ENCODE measurements at places on chromosomes 11 and 22.
A peak's percentile ranks its signal among the peaks of the same experiment; 100 is the strongest.

DNA sequence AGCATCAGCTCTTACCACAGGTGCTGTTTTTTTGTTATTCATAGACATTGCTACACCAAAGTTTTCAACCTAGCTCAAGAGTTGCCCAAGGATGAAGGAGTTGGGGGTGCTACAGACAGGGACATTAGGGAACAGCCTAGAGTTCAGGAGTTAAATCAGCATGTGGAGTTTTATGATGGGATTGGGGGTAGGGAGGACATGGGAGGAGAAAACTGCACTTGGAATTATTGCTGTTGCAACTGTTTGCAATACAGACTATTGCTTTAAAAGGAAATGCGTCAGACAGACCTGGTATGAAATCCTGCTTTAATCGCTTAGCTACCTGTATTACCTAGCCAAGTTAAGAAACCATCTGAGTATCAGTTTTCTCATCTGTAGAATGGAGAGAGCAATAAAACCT lies 6.3 kb downstream of the TMA7B start:
- no peak for DNase-seq

DNA sequence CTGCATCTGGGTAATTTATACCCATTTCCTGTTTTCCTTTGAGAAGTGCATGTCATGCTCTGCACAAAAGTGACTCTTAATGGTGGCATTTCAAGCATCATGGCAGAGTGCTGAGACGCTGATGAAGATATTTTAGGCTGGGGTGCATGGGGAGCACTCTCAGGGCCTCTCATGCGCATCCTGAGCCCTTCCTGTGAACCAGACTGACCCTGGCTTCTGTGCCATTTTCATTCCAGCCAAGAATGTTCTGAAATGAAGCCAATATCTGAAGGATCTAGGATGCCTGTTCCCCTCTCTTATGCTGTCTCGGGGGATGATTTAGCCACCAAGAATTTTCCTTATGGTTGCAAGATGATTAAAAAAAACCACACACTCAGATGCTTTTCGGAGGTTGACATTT lies 61.5 kb downstream of the MIAT start:
- DNase-seq, result no peak

DNA sequence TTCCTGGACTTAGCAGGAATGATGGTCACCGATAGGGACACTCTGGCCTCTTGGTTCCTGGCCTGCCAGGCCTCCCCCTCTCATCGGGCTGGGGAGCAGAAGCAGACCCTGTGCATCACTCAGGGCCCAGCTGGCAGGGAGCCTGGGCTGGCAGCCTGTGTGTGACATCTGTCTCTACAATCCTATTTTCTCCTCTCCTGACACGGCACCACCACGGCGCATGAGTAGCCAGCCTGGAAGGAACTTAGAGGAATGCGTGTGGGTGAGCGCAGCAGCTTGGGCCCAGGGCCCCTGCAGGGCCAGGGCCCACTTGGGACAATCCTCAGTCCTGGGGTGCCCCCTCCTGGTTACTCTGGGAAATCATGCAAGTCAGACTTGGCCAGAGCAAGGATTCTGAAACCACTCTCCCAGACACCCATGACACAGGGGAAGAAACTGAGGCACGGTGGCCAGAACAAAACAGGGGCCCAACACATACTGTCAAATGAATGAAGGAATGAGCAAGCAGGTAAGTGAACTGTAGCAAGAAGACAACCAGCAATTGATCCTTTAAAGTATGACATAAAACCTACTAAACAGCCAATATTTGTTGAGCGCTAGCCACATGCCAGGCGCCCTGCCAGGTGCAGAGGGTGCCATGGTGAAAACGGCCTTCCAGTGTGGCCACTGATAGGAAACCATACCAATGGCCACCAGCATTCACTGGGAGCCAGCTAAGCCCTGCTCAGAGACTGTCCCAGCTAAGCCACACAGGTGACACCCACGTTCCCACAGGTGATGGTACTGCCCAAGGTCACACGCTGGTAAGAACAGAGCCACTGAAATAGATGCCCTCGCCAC lies 13.3 kb downstream of the RSPH14 start:
- DNase-seq, result peak; percentile 64

GRCh38 chr22:49688516-49689254 lies 139.0 kb downstream of the BRD1 start:
- DNase-seq, result no peak

DNA sequence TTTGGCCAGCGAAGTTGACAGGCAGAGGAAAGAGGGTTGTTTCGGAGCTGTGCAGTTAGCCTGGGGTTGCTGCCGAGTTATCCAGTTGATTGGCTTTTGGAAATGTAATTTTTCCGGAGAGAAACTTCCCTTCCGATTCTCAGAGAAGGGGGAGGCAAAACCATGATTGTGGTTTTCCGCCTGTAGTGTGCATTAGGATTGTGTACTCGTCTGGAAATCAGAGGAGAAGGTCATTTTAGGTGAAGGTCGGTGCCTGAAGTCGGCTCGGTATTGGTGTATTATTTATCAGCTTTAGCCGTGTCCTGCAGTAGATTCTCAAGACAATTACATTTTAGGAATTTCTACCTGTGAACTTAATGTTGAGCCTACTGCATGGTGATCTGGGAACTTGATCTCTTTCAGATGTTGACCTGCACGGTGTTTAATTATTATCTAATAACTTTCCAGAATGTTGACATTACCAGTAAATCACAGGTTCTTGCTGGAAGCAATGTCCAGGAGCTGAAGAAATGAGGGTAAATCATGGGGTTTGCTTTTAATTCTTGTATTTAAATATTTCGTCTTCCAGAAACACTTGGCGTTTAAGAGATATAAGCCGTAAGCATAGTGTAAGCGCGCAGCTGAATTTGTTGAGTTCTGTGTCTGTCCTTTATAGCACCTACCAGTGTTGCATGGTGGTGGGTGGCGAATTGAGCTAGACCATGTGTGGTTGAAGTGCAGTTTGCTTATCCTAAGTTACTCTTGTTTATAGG lies 1.3 kb downstream of the ARHGEF12 start:
- no peak for DNase-seq
